Epithelial cell of prostate (primary cell): ENCODE measurements at places on chromosomes 6 and 20.

DNA sequence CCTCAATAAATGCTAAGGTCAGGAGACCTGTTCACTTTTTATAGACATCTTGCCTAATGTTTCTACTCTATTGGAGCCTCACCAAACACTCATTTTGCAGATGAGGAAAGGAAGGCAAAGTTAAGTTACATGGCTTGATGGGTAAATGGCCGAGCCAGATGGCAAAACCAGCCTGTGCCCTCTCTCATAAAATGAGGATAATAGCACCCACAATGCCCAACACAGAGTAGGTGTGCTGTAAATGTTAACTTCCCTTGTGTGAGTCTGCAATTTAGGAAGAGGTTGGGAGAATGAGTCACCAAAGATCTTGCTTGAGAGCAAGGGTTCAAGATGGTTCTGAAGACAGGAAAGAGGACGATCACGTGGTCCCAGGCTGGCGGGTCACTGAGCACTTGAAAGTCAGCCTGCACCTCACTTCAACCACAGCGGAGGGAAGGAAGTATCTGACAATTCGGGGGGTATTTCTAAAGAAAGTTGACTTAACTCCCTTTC lies 3.3 kb downstream of the KCNK5 start:
- no peak for DNase-seq

DNA sequence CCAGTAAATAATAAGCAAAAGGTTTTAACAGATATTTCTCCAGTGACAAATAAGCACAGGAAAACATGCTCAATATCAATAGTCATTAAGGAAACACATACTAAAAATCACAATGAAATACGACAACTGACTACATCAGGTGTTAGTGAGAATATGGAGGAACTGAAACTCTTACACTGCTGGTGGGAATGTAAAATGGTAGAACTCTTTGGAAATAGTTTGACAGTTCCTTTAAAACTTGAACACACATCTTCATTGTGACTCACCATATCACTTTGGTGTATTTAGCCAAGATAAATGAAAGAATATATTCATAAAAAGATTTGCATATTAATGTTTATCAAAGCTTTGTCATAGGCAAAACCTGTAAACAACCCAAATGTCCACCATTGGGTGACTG lies 11.3 kb upstream of the MAP3K5 start:
- DNase-seq = no peak

DNA sequence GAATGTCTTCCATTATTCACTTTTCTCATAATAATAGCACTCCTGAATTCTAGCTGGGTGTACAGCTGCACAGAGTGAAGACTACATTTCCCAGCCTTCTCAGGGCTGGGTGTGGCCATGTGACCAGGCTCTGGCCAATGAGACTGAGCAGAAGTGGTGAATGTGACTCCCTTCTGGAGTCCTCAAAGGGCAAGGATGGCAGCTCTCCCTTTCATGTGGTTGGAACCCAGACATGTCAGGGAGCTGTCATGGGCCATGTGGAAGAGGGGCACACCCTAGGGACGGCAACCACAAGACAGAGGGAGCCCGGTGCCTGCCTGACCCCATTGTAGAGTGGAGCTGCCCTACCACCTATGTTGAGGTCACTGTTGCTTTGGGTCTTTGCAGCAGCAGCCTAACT lies 312.8 kb upstream of the SULF2 start:
- no peak for DNase-seq

GRCh38 chr6:43828711-43829110 lies 58.7 kb downstream of the VEGFA start:
- DNase-seq = no peak

DNA sequence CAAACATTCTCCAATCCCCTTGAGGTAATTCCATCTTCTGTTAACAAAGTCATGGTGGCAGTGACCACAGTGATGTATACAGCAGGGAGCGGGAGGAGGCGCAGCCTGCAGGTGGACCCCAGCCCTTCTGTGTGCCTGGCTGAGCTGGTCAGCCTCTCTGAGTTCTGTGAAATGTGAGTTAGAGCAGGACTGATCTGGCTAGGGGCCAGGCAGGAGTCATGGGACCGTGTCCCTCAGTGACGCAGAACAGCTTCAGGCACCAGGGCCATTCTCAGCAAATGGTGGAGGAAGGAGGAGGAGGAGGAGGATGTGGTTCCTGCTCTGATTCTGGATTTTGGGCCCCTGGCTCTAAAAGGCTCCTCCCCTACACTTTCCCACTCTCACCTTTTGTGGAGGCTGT lies 6.9 kb downstream of the PHACTR3 start:
- no peak for DNase-seq

DNA sequence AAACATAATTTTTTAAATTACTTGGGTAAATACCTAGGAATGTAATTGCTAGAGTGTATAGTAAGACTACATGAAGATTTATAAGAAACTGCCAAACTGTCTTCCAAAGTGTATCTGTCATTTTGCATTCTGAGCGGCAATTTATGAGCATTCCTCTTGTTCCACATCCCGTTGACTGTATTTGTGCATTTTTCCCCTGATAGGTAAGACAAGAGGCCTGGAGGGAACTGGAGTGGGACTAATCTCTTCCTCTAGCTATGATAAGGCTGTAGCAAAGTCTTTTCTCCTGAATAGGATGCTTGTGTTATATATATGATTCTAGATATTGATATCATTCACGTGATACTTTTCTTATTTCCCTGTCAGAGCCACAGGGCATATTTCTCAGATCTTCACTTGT lies 1557.5 kb downstream of the GRIK2 start:
- no peak for DNase-seq
